Stimulated activated CD4-positive, alpha-beta T cell treated with anti-CD3 and anti-CD28 coated beads, TNF-alpha, amount 100 ng/mL, for 1 hour (primary cell): ENCODE measurements at places on chromosomes 13 and 19.

DNA sequence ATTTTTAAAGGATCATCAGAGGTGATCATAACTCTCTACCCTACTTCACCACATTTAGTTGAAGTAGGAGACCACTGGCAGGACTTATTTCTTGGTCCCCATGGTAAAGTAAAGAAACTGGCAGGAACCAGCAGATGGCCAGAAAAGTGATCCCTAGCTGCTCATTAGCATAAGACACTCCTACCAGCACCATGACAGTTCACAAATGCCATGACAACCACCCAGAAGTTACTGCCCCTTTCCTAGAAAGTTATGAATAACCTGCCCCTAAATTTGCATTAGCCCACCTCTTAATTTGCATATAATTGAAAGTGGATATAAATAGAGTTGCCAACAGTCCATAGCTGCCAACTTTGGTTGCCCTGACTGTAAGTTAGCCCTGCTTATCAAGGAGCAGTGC lies 18.4 kb upstream of the RUBCNL start:
- DNase-seq = no peak

- DNase-seq = no peak
Measured at GRCh38 chr13:75610466-75610865, 25.7 kb upstream of the LMO7 start.

DNA sequence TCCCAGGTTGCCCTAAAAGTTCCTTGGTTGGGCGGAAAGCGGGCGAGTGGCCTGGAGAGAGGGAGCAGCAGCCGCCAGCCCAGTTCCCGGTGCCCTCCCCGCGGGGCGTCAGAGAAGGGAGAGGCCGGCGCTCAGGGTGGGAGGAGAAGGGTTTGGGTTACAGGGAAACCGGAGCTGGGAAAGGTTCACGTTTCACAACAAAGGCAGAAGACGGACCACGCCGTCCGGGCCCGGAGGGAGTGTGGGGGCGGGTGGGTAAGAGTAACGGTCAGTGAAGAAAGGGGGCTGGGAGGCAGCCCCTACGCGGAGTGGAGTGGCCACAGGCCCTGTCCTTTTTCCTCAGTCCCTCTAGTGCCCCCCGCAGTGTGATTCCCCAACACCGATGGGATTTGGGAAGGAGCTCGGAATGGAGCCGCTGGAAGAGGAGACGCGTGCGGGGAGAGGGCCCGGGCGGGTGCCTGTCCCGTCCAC lies 1.6 kb downstream of the SIX5 start:
- DNase-seq = no peak

DNA sequence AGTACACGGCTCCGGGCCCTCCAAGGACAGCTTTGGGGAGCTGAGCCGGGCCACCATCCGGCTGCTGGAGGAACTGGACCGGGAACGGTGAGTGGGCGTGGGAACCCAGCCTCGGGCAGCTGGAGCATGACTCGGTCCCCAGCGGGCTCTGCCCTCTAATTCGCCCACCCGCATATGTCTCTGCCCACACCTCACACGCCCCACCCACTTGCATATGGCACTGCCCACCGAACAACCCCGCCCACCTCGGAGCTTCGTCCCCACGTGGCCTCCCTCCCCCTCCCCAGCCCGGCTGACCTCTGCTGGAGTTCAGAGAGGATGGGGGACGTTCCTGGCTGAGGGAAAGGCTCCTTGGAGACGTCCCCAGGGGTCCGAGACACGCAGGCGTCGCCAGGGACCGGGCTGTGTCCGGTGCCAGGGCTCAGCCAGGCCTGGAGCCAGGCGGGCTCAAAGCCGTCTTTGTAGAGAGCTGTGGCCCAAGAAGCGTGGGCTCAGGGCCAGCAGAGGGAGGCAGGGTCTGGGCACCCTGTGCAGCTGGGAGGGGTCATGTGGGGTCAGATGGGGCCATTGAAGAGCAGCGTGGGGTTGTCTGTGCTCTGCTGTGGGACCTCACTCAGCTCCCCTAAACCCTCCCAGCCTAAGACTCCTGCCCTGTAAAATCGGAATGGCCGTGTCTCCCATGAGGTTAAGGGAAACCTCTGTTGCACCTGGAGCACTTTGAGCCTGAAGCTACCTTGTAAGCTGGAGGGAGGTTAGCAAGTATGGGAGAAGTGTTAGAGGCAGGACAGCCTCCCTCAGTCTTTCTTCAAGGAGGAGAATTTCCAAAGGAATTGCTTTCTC lies 3.8 kb downstream of the APC2 start:
- no peak for DNase-seq

DNA sequence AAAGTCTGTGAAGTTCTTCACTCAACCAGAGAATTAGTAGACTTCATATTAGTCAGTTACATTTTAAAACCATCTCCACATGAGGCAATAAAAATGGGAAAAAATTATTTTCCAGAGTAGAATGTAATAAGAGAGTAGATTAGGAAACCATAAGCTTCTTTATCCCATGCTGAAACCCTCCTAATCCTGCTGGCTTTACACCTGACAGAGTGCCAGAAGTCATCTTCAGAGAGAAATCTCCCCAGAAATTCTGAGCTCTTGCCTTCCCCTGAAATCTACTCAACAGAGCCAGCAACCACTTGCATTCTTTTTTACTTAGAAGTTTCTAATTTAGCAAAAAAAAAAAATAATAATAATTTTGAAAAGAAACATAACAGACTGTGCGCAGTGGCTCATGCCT lies 279.9 kb downstream of the NHLRC3 start:
- DNase-seq = no peak

- no peak for DNase-seq
Measured at GRCh38 chr13:111626371-111627305, 306.2 kb downstream of the TEX29 start.

- DNase-seq = no peak
Measured at GRCh38 chr13:102386461-102386860, 15.4 kb downstream of the FGF14 start.
